ENCODE measurements at places on chromosomes 12 and 14.

GRCh38 chr14:68794851-68795596 is 2.2 kb upstream of the ZFP36L1 start:
- peak; percentile 22 for DNase-seq

DNA sequence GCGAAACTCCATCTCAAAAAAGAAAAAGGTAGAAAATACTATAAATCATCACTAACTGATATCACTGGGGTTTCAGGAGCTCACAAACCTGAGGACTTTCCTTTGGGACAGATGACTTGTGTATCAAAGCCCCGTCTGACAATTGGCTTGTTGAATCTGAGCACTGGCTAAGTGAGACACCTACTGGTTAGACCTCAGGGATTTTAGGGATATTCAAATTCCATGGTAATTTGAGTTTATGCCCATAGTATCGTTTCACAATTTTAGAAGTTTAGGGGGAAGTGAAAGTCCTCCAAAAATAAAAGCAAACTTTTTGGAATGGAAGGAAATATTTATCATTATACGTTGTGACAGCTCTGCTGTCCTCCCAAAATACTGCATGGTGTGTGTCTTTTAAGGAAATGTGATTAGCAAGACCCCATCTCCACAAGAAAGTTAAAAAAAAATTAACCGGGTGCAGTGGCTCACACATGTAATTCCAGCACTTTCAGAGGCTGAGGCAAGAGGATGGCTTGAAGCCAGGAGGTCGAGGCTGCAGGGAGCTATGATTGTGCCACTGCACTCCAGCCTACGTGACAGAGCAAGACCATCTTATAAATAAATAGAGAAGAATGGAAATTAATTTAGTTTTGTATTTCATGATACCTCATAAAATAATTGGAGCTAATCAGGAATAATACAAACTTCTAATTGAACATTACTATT is 49.2 kb downstream of the FBXL14 start:
- no peak for DNase-seq

- no peak for DNase-seq
Observed at GRCh38 chr14:20680363-20680762, 4.0 kb upstream of the RNASE4 start.

GRCh38 chr14:100775831-100776591 is 49.3 kb downstream of the DLK1 start:
- no peak for DNase-seq

- peak; percentile 27 for DNase-seq
Observed at GRCh38 chr14:23379366-23380196, 2.7 kb downstream of the CMTM5 start.

- DNase-seq: no peak
Observed at GRCh38 chr12:131776237-131776889, 51.8 kb upstream of the MMP17 start.

DNA sequence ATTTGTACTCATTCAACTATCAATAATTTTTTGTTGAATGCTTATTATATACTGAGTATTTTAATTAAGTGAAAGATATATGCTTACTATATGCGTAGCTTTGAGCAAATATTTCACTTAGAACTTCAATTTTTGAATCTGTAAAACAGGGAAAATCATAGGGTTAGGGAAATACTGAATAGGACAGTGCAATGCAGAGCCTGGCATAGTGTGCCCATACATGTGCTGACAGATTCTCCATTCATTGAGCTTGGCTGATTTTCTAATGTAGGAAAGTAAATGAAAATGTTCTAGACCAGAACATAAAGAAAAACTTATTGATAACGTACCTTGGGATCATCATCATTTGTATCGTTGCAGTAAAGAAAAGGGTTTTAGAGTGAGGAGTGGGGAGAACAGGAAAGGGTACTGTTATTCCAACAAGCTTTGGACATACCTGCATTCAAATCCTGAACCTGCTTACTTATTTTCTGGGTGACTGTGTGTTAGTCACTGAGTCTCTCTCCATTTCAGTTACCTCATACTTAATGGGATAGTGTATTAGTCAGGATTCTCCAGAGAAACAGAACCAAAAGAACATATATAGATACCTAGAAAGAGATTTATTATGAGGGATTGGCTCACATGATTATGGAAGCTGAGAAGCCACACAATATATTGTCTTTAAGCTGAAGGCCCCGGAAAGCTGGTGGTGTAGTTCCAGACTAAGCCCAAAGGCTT is 436.4 kb downstream of the ADAMTS20 start:
- no peak for DNase-seq

- no peak for DNase-seq
Observed at GRCh38 chr12:3712209-3712992, 40.5 kb downstream of the CRACR2A start.

DNA sequence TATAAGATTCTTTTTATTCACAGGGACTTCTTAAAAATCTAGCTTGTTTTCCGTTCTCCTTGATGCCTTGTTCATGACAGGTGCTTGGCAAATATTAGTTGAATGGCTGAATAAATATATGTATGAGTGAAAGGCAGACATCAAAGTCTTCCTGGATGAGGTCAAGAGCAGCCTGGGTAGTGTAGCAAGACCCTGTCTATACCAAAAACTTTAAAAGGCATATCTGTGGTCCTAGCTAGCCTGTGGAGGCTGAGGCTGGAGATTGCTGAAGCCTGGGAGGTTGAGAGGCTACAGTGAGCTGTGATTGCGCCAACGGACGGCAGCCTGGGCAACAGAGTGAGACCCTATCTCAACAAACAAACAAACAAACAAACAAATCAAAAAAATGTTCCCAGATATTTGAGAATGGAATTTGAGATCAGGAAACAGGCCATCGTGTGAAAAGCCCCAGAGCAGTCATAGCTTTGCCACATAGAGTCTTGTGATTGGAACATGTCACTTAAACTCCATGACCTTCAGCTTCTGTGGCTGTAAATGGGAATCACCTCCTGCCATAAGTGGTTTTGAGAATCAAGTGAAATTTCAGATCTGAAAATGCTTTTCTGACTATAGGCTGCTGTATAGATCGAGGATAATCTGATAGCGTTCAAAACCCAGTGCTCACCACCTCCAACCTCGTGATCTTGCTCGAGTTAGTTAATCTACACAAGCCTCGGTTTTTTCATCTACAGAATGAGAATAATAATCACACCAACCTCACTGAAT is 64.3 kb downstream of the ZFP36L1 start:
- DNase-seq: no peak

DNA sequence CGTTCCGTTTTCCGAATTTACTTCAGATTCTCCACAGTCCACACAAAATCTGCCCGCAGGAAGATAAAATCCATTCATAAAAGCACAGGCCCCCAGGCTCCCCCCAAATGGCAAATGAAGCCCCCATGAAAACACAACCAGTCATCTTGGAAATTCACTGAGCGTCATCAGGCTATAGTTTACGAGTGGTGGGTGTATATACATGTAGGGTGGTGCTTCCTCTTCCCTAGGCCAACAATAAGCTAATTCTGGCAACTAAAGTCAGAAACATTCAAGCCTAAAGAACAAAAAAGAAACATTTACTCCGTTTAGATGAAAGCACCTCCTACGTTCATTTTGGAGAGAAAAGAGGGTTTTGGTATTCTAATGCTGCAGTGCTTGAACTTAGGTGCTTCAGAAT is 5.8 kb downstream of the GPR68 start:
- no peak for DNase-seq

DNA sequence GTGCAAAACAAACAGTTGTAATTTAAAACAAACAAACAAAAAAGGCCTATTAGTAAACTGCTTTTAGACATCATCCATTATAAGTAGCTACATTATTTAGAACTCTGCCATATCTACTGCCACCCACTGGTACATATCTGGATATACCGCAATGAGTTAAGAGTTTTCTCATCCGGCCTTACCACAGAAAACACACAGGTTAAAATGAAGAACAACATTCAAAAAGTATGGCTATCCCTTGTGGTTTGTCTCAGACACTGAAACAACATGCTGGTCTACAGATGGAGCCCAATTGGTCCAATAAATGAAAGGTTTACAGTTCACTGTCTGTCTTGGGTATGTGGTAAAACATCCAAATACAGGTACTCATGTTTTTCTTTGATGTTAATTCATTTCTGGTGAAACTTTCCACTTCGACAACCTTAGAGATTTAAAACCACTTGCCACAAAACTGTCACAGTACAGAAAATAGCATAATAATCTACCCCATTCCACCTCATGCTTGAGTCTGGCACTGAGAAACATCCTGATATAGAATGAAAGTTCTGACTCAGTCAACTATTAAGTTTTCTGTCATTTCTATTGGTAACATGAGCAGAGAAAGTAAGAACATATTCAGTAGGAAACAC is 354.3 kb downstream of the CEP128 start:
- DNase-seq: no peak

GRCh38 chr12:121738340-121738858 is 25.8 kb downstream of the TMEM120B start:
- no peak for DNase-seq

DNA sequence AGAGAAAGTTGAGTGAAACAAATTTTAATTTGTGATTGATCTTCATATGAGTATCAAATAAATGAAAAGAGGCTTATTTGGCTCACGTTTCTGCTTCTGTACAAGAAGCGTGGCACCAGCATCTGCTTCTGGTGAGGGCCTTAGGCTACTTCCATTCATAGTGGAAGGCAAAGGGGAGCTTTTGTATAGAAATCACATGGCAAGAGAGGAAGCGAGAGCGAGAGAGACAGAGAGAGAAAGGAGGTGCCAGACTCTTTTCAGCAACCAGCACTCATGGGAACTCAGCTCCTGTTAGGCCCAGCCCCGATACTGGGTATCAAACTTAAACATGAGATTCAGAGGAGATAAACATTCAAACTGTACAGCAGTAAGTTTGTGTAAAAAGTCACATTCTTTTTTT is 121.4 kb downstream of the SYNE2 start:
- DNase-seq: no peak

DNA sequence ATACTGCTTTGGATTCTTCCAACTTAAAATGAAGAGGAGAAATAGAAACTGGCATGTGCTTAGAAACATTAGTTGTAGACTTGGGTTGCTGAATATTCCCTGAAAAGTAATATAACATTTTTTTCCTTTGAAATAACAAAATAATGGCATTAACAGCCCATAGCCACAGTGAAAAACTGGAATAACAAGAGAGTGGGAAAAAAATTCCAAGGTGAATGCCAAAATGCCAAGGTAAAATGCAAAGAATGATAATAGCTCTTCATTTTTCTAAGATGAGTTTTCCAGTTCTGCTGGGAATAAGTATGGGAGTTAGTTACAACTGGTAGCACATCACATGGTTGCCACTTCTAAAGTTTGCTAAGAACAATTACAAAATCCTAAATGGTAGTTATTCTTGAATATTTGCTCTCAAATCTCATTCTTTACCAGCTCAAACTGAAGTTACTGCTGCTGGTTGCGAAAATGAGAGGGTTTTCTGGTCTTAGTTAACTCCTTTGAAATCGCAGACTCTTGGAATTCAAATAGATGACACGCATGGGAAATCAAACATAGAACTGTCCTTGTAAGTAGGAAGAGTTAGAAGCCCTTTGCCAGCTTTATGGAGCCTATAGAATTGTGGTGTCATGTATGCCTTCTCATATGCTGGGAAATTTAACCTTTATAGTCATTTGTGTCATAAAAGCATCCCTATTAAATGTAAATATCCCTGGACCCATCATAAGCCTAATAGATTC is 165.0 kb upstream of the DCN start:
- DNase-seq: no peak

DNA sequence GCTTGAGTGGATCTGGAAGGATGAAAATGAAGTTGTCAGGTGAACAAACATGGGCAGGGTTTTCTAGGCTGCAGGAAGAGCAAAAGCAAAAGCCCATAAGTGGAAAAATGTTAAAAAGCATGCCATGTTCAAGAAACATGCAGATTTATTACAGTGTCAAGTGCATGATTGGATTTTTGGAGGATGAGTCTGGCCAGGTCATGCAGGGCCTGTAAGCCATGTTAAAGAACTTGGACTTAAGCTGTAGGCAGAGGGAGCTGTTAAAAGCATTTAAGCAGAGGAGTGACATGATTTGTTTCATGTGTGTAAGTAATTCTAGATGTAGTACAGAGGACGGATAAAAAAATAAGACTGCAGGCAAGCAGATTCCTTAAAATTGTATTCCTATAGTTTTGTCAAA is 16.3 kb upstream of the SINHCAF start:
- DNase-seq: no peak

DNA sequence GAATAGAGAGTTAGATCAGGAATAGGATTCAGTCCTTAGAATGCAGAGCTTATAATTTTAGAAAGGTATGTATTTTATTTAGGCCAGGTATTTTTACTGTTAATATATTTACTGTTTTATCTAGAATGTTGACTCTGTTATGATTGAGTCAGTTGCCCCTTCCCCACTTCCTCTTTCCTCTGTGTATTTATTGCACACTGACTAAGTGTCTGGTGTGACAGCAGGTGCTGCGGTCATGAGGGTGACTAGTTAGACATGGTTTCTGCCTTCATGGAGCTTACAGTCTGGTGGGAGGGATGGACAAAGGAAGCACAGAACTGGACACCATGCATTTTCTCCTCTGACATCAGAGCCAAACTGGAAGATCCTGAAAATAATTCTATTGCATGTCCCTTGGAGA is 159.8 kb downstream of the CACNA1C start:
- no peak for DNase-seq

- DNase-seq: no peak
Observed at GRCh38 chr14:83071888-83072501, 1538.3 kb upstream of the SEL1L start.

- DNase-seq: no peak
Observed at GRCh38 chr14:24392325-24393091, 6.3 kb upstream of the NYNRIN start.
